ENCODE measurements at places on chromosomes 7 and 10.

- no peak for DNase-seq
These were observed 27.7 kb downstream of the REEP3 start for GRCh38 chr10:63548860-63549259.

DNA sequence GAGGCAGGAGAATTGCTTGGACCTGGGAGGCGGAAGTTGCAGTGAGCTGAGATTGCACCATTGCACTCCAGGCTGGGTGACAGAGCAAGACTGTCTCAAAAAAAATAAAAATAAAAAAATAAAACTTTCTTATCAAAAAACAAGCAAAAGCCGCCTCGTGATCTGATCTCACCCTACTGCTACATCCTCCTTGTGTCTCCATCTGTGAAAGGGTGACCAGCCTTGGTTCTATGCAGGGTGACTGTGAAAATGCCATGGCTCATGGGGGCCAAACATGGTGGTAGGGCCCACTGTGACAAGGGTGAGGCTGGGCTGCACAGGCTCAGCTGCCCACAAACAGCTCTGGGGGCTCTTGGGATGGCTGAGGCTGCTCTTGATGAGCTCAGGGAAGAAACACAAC lies 968 bp upstream of the OPN4 start:
- no peak for DNase-seq

GRCh38 chr10:98266647-98267046 lies 1.3 kb downstream of the LOXL4 start:
- no peak for DNase-seq

GRCh38 chr7:137816696-137817320 lies 30.0 kb downstream of the DGKI start:
- DNase-seq: no peak

GRCh38 chr7:107036535-107036934 lies 8.0 kb upstream of the PRKAR2B start:
- no peak for DNase-seq

- DNase-seq: no peak
These were observed 39.4 kb downstream of the ADRA2A start for GRCh38 chr10:111116211-111116610.

DNA sequence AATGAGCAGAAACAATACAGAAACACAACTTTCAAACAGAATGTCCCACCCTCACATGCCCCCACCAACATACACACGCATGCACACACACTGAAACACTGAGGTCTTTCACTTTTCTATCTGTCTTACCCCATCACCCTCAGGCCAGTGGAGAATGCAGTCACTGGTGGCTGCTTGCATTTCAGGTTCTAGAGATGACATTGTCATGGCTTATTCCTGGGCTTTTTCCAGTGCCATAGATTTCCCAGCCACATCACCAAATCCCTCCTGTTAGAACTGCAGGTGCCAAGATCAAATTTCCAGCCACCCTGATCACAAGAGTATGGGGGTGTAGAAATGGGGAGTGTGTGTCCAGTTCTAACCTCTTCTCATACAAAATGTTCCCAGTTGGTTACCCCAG lies 68.4 kb downstream of the CACNA2D1 start:
- no peak for DNase-seq

GRCh38 chr7:105493923-105494315 lies 28.2 kb downstream of the PUS7 start:
- DNase-seq: no peak

DNA sequence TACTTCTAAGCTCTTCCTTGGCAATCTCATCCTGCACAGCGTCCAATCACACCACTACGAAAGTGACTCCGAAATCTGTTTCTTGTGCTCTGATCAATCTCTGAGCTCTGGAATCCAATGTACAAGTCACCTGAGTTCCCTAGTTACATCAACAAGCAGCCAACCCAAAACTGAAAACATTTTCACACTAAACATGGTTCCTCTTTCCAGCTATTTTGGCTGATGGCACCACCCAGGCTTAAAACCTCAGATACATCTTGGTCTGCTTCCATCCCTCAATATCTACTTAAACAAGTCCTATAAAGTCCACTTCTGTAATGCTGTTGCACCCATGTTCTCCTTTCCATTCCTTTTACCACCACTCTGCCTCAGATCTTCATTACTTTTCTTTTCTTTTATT lies 3.6 kb downstream of the BLOC1S2 start:
- DNase-seq: no peak

DNA sequence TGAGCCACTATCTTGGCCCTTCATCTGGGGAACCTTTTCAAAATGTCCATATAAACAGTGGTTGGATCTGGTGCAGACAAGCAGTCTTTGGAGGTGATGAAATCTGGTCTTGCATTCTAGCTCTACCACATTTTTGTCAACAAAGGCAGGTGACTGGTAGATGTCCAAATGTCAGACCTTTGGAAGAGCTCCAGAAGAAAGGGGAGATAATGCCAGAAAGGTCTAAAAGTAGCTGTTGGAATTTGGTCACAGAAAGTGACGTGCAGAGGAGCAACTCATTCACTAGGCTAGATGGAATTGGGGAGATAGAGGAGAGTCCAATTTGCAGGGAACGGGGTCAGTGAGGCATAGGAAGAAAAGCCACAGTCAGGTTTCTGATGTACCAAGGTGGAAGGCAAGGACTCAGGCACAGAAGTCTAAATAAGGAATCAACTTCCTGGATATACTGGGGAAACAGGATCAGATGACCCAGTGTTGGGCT lies 36.4 kb upstream of the WAC start:
- DNase-seq: no peak

DNA sequence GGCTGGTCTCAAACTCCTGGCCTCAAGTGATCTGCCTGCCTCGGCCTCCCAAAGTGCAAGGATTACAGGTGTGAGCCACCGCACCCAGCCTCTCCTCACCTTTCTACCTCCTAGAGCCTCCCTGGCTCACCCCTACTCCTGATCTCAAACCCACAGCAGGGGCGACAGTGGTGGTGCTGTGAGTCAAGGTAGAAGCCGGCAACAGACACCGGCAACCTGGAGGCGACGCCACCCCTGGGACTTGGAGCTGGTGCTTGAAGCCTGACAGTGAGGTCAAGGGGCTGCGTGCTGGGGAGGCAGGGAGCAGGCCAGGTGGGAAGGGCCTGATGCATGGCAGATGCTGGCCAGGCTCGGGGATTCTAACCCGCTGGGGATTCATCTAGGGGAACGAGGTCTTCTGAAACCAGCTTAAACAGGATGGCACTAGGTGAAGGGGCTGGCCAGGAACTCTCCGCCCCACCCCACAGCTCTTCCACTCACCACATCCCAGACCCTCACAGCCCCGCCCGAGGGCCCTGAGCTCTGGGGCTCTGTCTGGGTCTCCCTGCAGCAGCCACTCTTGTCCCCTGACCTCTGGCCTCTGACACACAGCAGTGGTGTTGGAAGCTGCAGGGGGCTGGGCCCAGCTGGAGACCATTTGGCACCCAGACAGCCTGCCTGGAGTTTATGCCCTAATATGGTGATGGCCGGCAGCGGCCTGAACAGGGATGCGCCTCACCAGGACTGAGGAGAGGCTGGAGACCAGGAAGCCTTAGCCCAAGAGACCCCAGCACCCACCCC lies 16.4 kb downstream of the KCNH2 start:
- DNase-seq: no peak

DNA sequence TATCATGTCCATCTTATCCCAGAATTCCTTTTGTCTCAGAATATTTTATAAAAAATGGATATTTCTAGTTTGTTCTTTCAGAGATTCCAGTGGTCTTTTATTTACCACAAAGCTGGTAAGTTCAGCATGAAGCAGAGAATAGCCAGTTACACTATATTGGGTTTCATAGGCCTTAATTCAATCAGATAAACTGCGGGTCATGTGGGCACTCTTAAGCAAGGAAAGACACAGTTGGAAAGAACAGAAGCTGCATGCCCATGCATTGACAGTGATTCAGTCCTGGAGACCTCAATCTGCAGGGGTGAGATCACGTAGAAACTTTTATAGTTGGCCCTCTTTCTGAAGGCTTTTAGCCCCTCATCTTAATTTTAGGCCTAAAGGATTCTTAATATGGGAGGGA lies 281.3 kb upstream of the IGFBP3 start:
- DNase-seq: no peak

DNA sequence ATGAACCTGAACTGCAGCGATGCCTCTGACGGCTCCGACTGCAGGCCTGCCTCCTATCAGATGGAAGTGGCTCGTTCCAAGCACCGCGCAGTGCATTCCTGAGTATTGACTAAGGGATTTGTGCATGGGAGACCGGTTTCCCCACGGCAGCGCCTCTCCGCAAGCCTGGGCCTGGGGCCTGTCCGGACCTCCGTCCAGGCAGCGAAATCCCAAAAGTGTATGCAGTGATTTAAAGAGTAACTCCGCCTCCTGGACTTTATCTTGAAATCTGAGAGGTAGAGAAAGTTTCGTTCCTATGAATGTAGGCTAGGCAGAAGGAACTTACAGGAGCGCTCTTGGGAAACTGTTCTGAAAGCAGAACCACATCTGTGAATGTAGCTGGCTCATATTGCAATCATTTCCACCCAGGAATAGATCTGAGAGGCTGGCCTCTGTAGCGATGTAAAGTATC lies 106.2 kb upstream of the CELF2 start:
- DNase-seq: no peak

DNA sequence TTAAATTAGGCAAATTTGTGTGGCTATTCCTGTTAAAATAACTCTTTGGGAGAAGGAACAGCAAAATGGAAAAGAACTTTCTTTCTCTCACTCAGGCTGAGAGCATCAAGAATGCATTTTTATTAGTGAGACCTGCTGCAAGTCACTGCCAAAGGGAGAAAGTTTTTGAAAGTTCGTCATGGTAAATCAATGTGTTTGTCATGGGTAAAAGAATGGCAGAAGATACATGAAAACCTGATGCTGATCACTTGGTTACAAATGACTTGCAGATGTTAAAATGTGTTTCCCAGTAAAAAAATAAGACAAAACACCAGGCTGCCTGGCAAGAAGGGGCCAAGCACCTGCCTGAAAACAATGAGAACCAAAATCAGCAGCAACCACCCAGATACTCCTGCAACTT lies 484.7 kb upstream of the NRP1 start:
- DNase-seq: no peak

DNA sequence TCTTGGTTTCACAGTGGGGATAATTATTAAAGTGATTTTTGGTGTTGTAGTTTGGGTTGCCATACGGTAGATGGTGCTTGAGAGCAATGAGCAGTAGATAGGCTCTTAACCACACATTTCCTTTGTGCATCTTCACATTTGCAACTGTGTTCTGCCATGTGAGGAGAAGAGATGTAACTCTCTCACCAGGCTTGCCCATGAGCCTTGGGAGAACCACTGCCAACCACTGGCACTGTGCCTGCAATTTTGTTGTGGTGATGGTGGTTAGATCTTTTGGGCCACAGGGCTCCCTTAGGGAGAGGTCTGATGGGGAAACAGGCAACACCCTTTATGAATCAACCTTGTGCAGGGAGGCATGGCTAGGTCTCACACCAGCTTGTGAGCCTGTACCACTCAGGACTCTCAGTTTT lies 204.3 kb downstream of the CCDC7 start:
- DNase-seq: no peak

GRCh38 chr10:105956550-105956949 lies 1208.0 kb downstream of the SORCS1 start:
- no peak for DNase-seq

GRCh38 chr10:102615361-102615760 lies 28.9 kb upstream of the TRIM8 start:
- no peak for DNase-seq

GRCh38 chr7:2858621-2859020 lies 14.5 kb upstream of the GNA12 start:
- DNase-seq: no peak

GRCh38 chr7:154975984-154976383 lies 26.9 kb downstream of the PAXIP1 start:
- DNase-seq: no peak

- DNase-seq: no peak
These were observed 122.0 kb upstream of the LAMB4 start for GRCh38 chr7:108252177-108252576.

DNA sequence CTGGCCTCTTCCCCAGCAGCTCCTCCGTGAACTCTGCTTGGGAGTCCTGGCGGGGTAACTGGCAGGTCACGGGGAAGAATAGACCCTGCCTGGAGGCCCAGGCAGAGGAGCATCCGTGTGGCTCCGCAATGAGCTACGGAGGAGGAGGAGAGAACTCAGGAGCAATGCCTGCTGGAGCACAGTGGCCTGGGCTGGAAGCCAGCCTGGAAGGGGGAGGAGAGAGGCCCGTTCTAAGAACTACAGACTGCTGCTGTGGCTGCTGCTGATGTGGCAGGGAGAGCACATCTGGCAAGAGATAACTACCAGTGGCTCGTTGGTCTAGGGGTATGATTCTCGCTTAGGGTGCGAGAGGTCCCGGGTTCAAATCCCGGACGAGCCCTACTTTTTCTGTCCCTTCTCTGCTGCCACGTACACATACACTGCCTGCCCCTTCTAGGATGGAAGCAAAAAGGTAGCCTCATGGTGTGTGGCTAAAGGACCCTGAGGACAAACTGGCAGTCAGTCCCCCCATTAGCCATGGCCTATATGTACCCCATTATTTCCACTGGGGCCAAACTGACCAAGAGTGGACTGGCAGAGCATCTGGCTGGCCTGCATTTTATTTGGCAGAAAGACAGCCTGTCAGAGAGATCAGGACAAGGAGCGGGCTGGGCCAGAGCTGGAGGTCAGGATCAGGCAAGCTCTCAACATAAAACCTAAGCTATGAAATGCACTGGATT lies 7.7 kb upstream of the OPN1SW start:
- no peak for DNase-seq

DNA sequence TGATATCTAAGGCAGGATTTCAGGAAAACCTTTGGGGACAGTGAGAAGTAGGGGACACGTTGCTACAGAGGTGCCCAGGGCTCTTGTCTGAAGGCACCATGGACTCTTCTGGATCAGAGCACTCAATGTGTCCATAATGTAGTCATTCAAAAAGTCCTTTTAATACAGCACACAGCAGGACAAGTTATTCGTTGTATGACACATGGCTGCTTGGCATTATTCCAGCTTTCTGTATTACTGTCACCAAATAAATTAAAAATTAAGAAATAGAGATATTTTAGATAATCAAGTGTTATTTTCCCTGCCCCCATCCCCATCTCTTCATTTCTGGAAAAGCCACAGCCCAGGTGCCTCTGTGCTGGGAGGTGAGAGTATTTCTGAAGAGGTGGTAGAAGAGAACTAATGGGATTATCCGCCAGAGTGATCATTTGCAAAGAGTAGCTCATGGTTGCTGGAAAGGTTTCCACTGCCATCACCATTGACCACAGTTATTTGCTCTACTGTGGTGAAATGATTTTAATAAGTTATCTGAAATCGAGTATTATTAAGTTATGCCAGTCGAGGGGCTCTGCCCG lies 83.0 kb downstream of the CXCL12 start:
- DNase-seq: no peak

DNA sequence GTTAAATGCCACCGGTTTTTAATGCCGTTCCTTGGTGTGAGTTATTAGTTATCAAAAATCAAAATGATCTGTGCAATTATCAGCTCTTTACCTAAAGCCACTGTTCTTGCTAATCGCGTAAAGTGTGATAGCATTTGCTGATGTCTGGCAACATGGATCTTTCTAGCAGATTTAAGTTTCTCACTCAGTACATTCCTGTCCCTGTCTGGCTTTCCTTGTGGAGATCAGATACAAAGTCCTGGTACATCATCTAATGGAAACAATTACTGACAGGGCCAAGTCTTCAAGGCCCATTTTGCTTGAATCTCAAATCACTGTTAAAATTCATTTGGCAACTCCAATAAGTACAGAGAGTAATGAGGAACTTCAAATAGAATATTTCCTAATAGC lies 755.7 kb downstream of the AUTS2 start:
- DNase-seq: no peak

- no peak for DNase-seq
These were observed 4.3 kb downstream of the NOC3L start for GRCh38 chr10:94358480-94358879.

GRCh38 chr10:73043766-73044377 lies 52.8 kb downstream of the P4HA1 start:
- DNase-seq: no peak
